Ecto neural progenitor cell (in vitro differentiated cells): ENCODE measurements at places on chromosomes 1 and 21.

DNA sequence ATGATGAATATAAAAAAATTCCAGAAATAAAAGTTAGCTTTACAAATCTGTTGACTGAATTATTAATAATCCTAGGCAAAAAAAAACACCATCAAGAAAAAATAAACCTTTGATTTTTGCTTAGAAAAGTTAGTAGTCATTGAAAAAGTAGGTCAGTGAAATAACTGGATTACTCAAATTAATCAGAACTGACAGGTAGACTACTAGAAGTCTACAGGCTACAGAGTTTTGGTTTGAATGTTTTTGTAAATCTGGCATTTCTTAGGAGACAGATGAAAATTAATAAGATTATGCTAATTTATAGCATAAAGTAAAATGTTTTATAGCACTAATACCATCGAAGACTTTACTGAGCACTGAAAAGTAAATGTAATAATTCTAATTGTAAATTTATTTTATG lies 511.9 kb downstream of the PTPRC start:
- no peak for DNase-seq

DNA sequence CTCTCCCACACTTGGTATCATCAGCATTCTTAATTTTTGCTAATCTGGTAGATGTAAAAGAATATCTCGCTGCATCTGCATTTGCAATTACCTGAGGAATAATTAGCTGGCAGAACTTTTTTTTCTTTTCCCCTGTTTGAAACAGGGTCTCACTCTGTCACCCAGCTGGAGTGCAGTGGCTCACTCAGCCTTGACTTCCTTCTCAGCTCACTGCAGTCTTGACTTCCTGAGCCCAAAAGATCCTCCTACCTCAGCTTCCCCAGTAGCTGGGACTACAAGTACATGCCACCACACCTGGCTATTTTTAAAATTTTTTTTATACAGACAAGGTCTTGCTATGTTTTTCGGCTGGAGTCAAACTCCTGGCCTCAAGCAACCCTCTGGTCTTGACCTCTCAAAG lies 35.4 kb upstream of the ENAH start:
- DNase-seq, result no peak

DNA sequence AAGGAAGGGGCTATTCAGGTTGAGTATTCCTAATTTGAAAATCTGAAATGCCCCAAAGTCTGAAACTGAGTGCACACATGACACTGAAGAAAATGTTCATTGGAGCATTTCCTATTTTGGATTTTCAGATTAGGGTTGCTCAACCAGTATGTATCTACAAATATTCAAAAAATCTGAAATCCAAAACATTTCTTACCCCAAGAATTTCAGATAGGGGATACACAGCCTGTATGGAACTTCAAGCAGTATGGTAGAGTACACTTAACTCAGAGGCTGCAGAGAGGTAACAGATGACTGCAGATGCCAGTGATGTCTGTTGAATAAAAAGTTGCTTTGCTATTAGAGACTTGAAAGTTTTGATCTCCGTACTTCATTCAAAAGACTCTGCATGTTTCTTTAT lies 19.0 kb downstream of the YTHDF2 start:
- no peak for DNase-seq

- DNase-seq, result peak; percentile 70
Observed at GRCh38 chr1:156419854-156420204, 50.8 kb downstream of the RHBG start.

GRCh38 chr1:97351846-97352245 lies 569.0 kb downstream of the DPYD start:
- no peak for DNase-seq

GRCh38 chr1:93692451-93692861 lies 10.8 kb upstream of the BCAR3 start:
- no peak for DNase-seq
